Body of pancreas (tissue), 4 donors: ENCODE measurements at places on chromosomes 1 and 21.

DNA sequence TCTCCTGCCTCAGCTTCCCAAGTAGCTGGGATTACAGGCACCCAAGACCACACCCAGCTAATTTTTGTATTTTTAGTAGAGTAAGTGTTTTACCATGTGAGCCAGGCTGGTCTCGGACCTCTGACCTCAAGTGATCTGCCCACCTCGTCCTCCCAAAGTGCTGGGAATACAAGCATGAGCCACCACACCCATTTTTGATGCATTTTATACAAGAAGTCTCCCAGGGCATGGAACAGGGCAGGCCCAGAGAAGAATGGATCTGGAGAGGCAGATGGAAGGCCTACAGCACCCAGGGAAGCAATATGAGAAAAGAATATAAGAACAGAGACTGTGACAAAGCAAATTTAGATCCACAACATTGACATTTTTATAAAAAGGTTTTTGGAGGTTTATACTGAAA lies 18.8 kb upstream of the IFNAR1 start:
- DNase-seq: no peak

- no peak for DNase-seq
These were observed 594 bp upstream of the PANK4 start for GRCh38 chr1:2526824-2527555.

DNA sequence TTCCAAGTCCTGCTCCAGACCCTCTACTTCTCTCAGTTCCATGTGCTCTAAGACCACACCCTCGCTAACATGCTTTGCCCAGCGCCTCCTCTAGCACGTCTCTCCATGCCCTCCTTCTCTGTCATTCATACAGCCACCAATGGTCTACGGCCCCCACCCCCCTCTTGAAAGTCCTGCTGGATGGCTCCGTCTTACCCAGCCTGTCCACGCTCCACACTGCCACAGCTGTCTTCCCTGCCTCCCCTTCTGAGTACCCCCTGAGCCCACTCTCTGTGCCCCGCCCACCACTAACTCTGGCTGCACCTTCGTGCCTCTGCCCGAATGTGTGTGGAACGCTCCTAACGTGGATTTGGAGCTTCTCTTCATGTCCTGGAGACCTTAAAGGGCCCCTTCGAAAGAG lies 244.6 kb downstream of the TRABD2B start:
- DNase-seq: no peak

DNA sequence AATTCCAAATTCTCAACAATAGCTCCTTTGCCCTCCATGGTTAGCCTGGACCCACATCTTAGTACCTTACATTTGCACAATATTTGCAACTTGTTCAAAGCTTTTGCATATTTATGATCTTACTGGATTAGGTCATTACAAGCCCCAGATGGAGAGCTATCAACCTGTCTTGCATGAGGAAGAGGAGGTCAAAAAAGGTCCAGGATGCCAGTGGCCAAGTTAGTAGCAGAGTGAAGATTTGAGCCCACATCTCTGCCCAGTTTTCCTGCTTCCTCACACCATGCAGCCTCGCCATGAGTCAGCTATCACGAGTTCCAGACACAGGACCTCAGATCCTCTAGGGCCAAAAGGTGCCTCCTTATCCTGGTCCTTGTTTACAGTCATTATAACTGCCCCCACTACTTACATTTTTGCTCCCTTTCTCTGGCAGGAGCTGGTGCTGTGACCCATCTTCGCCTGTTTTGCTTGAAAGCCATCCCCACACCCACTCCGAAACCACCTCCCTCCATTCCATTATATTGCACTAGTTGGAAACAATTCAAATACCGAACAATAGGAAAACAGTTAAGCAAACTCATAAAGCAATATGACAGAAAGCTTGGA lies 5.0 kb upstream of the AHCYL1 start:
- no peak for DNase-seq

- no peak for DNase-seq
These were observed 48.0 kb downstream of the ACTN2 start for GRCh38 chr1:236734141-236734765.

DNA sequence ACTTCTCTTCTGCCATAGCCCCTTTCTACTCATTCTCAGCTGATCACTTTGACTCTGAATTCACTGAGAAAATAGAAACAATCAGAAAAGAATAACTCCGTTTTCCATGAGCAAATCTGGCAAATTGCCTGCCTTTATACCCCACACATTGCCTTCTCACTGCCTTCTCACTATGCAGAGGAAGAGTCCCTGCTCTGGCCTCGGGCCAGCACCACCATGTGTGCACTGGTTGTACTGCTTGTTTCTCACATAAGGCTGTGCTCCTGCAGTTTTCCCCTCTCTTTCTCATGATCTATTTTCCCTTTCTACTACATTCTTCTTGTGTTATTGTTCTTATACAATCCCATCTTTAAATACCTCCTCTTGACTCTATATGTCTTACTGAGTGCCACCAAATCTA lies 2.3 kb upstream of the HMGCS2 start:
- peak; percentile 44 for DNase-seq

DNA sequence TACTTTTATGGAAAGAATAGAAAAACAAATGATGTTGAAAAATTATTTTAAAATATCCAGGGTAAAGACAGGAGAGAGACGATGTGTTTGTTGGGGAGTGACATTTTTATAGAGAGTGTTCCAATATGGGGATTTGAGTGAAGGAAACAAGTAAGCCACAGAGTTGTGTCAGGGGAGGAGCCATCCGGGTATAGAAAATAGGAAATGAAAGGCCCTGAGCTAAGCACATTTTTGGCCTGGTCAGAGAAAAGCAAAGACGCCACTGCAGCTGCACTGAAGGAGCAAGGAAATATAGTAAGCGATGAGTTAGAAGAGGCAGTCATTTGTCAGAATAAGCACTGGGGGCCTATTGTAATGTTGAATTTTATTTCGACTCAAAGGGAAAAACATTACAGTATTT lies 107.3 kb upstream of the ADGRL4 start:
- DNase-seq: no peak

DNA sequence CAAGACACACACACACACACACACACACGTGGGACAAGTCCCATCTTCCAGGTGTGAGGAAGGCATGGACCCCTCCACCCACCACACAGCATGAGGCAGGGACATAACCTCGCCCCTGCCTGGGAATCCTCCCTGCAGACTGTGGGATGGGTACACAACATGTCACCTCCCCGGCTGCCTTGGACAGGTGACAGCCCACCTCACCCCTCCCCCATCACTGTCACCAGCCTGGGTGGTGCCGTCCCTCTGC lies 40.7 kb downstream of the AHDC1 start:
- no peak for DNase-seq

- DNase-seq: no peak
These were observed 43.0 kb downstream of the TMCC2 start for GRCh38 chr1:205270764-205271163.

DNA sequence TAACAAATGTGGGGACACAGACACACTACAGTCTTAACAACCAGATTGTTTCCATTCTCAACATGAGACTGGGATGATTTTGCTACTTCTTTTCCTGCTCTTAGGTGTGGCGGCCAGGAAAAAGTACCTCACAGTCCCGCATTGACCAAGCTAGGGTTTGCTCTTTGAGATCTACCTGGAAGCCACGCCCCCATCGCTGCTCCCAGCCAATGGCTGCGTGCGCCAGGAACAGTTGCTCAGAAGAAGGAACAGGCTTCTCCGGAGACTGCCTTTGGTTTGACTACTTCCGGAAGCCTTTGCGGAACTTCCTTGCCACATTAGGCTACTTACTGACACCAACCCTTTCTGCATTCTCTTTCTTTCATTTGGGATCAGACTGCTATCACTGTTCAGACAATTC lies 44.2 kb upstream of the PLD5 start:
- DNase-seq: no peak

DNA sequence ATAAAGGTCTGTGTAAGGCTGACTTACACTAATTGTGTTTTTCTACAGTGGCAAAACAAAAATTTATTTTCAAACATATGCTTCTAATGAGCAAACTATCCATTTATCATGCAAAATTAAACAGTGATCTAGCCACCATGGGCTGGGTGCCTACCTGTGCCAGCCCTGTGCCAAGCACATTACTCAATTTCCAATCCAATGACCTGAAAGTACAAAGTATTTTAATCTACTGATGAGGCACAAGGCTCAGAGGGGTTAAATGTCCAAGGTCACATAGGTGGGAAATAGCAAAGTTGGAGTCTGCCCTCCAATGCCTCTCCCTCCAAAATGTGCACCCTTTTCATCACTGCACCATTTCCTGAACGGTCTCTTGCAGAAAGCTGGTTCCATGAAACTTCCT lies 279.1 kb upstream of the FMN2 start:
- no peak for DNase-seq

DNA sequence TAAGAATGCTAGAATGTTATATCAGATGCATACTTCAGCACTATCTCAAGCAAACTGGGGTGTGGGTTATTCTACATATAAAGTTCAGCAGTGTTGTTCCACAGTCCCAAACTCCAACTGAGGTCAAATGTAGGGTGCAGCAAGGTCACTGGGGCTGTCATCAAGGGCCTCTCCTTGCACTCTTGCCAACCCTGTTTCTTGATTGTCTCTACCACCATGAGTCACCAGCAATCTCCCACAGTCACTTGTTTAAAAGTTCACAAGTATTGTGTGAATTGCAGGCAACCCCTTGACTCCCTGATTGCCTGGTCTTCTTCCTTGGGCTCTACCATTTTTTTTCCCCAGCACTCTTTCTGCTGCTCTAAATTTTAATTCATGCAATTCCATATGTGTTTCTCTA lies 10.6 kb downstream of the METTL18 start:
- no peak for DNase-seq

- DNase-seq: peak; percentile 75
These were observed 93.9 kb downstream of the ADCY10 start for GRCh38 chr1:167819849-167820683.

DNA sequence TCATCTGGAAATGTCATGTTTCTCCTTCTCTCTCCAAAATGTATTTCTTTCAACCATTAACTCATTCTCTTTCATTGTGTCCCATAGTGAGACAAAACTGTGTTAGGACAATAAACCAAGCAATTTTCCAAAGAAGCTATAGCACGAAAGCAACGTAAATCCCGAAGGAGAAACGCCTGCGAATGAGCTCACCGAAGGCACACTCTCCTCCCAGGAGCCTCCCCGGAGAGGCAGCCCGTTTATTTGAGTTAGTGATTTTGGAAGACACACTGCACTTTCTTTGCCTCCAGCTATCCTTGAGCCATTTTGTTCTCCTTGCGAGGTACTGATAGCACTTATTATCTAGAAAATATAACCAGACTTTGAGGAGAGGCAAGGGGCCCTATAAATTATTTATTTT lies 41.2 kb downstream of the RSPH1 start:
- no peak for DNase-seq
